Occipital lobe (tissue), 3 donors: ENCODE measurements at places on chromosomes 3 and 15. TPM values are rescaled to one million over a fixed set of nuclear protein-coding genes. Genes with fewer than 3 reads are reported as not detected.

ITIH1 gene
- 0.94 TPM for total RNA-seq

SLC22A14 gene
- 0.31 TPM for total RNA-seq

SOX2 gene
- 78.0 TPM for total RNA-seq

DNA sequence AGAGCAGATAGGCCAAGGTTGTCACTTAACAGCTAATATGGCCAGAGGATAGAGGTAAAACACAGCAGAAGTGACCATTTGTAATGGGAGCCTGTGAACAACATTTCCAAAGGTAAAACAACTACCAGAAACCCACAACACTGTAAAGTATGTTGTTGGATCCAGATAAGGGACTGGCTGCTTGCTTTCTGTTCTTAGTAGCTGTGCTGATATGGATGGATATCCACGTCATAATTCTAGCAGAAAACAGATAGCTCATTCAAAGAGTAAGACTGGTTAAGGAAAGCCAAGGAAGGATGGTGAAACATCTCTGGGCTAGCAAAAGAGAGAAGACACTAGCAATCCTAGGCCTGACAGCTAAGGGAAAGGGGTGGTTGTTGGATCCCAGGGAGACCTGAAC, 36.9 kb upstream of the SPRED1 start:
- no peak for DNase-seq

GRCh38 chr3:177746337-177746933, 549.2 kb upstream of the TBL1XR1 start:
- DNase-seq, result no peak

GRCh38 chr15:64026591-64026990, 19.7 kb downstream of the DAPK2 start:
- no peak for DNase-seq

DNA sequence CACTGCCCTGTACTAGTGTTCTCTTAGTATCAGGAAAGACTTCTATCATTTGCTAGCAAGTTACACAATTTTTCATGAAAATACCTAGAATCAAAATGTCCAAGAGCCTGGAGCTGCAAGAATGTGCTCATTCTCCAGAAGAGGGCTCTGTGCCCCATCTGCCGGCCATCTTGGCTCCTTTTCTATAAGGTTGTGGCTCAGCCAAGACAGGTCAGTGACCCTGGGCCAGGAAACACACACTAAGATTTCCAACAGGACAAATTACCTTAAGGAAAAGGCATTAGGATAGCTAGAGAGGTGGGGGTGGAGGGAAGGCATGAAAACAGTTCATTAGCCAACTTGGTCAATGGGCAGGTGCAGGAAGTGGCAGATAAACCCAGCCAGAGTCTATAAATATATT, 20.7 kb downstream of the TIMP4 start:
- no peak for DNase-seq
